Activated CD8-positive, alpha-beta memory T cell treated with anti-CD3 and anti-CD28 coated beads, Interleukin-2, amount 10 ng/mL, durations not matched to agents 7 days and 5 days (primary cell): ENCODE measurements at places on chromosomes 12 and 14. TPM values are rescaled to one million over a fixed set of nuclear protein-coding genes. Genes with fewer than 3 reads are reported as not detected.

CYP27B1 gene
- total RNA-seq, result 5.4 TPM

RGS6 gene
- 1.5 TPM for total RNA-seq

DLST gene
- total RNA-seq, result 119 TPM

SSTR1 gene
- total RNA-seq, result not detected

SAMD15 gene
- 0.12 TPM for total RNA-seq

TMEM19 gene
- 16.5 TPM for total RNA-seq

POTEG gene
- not detected for total RNA-seq

AMDHD1 gene
- total RNA-seq, result 1.3 TPM

PTPRQ gene
- total RNA-seq, result not detected

TBX3 gene
- total RNA-seq, result not detected

REP15 gene
- total RNA-seq, result 0.61 TPM

SLC6A12 gene
- total RNA-seq, result not detected

P2RX7 gene
- 7.5 TPM for total RNA-seq

OR6C76 gene
- total RNA-seq, result not detected

MUCL1 gene
- not detected for total RNA-seq

TPH2 gene
- total RNA-seq, result not detected

EML5 gene
- 2.3 TPM for total RNA-seq

GLIPR1L1 gene
- total RNA-seq, result not detected

DHH gene
- 0.15 TPM for total RNA-seq

KRT2 gene
- total RNA-seq, result not detected

SLC25A21 gene
- total RNA-seq, result not detected

HOXC11 gene
- not detected for total RNA-seq

KRT72 gene
- total RNA-seq, result 0.15 TPM
